ENCODE measurements at places on chromosomes 1 and 21. TPM values are rescaled to one million over a fixed set of nuclear protein-coding genes. Genes with fewer than 3 reads are reported as not detected.
A peak's percentile ranks its signal among the peaks of the same experiment; 100 is the strongest.

PTCH2 gene
- 1.2 TPM for total RNA-seq

CASZ1 gene
- total RNA-seq = 10.8 TPM

HSPA6 gene
- 37.1 TPM for total RNA-seq

- H3K4me3 ChIP-seq = no peak overlapping the region
- H3K27me3 ChIP-seq = no peaks in the 10 kb centered on the region
- no peak overlapping the region for H3K27ac ChIP-seq
- no peak for DNase-seq
These were observed 44.4 kb downstream of the SH3GLB1 start for GRCh38 chr1:86748622-86749373.

SPAG17 gene
- 0.77 TPM for total RNA-seq

- no peak overlapping the region for H3K4me3 ChIP-seq
- no peaks in the 10 kb centered on the region for H3K27me3 ChIP-seq
- peaks cover 41% of the 10 kb centered on the region for H3K4me1 ChIP-seq
- H3K36me3 ChIP-seq = no peaks in the 10 kb centered on the region
- H3K27ac ChIP-seq = peak overlapping the region; percentile 99
- DNase-seq = no peak
These were observed 3.3 kb upstream of the ADAR start for GRCh38 chr1:154611150-154611862.
